ENCODE measurements at places on chromosomes 6 and 20. TPM values are rescaled to one million over a fixed set of nuclear protein-coding genes. Genes with fewer than 3 reads are reported as not detected.

Gene BMP2
- 35.0 TPM for total RNA-seq

Gene RAET1L
- not detected for total RNA-seq

Gene PPIL6
- total RNA-seq = 2.9 TPM

Gene MAPK13
- 16.4 TPM for total RNA-seq

Gene DNAH8
- not detected for total RNA-seq

Gene F13A1
- total RNA-seq = not detected

Gene HLA-DPA1
- not detected for total RNA-seq

Gene PIM1
- total RNA-seq = 21.7 TPM

Gene SLC35D3
- not detected for total RNA-seq

Gene SLC22A7
- not detected for total RNA-seq

Gene AVP
- total RNA-seq = not detected

Gene CASS4
- 0.14 TPM for total RNA-seq

Gene GPLD1
- 0.32 TPM for total RNA-seq

Gene PAK1IP1
- 22.0 TPM for total RNA-seq

Gene FKBP1C
- total RNA-seq = 0.46 TPM

Gene MYB
- total RNA-seq = 4.0 TPM

Gene KCNK5
- not detected for total RNA-seq

Gene SLC17A9
- 28.8 TPM for total RNA-seq

Gene HLA-DQB2
- not detected for total RNA-seq

Gene C20orf141
- not detected for total RNA-seq

Gene RNF182
- 0.30 TPM for total RNA-seq

Gene IPCEF1
- total RNA-seq = not detected

Gene SLC17A1
- not detected for total RNA-seq

Gene PRSS35
- 18.7 TPM for total RNA-seq

Gene HLA-DRA
- not detected for total RNA-seq

Gene PRPH2
- total RNA-seq = 4.9 TPM

Gene GRIK2
- 9.6 TPM for total RNA-seq

Gene SIRPG
- total RNA-seq = not detected

Gene LST1
- total RNA-seq = not detected

Gene KCNK15
- 0.09 TPM for total RNA-seq
